CD4-positive, alpha-beta T cell treated with Interleukin-4 for 1 hour (primary cell): ENCODE measurements at places on chromosomes 11 and 22.

- peak; percentile 29 for DNase-seq
These were observed 40.8 kb upstream of the ST14 start for GRCh38 chr11:130118636-130119387.

DNA sequence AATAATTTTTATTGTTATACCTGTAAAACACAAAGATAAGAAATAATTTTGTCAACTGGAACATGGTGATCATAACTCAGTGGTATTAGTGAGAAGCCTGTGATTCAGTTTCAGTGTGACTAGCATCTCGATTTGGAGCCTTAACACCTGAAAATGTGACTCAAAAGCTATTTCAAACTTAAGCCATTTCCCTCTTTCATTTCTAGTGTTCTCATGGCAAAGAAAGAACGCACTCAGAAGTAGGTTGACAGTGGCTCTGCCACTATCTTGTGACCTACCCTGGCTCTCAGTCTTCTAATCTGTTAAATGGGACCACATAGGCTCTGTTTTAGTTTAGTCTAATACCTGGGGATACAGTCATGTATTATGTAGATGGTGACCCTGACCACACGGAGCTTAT lies 62.7 kb downstream of the ISX start:
- DNase-seq: no peak

DNA sequence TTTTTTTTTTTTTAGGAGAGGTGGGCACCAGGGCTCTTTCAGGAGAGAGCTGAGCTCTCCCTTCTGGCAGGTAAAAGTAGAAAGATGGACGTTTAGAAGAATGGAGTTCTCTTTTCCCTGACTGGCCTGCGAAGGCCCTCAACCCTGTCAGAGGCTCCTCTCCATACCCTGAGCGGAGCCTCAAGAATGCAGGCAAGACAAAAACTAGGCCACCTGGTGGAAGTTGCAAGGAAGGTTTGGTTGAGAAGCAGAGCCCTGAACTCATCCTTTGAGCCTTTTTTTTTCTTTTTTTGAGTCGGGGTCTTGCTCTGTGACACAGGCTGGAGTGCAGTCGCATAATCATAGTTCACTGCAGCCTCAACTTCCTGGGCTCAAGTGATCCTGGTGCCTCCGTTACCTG lies 1.4 kb downstream of the OTOG start:
- no peak for DNase-seq

DNA sequence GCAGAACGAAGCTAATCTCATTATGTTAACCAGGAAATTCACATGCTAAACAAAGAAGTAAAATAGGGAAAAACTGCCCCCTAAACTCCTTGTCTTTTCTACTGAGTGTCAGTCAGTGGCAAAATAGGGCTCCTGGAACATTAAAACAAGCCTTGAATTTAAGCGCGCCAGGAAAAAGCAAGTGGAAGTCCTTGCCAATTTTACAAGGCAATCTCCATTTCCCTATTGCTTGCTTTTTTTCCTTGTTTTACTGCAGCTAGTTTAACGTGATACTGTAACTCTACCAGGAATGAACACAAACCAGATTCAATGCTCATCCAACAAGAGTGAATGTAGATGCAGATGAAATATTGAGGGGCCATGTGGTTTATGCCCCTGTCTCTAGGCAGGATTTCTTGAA lies 28.1 kb upstream of the KIRREL3 start:
- DNase-seq: no peak

DNA sequence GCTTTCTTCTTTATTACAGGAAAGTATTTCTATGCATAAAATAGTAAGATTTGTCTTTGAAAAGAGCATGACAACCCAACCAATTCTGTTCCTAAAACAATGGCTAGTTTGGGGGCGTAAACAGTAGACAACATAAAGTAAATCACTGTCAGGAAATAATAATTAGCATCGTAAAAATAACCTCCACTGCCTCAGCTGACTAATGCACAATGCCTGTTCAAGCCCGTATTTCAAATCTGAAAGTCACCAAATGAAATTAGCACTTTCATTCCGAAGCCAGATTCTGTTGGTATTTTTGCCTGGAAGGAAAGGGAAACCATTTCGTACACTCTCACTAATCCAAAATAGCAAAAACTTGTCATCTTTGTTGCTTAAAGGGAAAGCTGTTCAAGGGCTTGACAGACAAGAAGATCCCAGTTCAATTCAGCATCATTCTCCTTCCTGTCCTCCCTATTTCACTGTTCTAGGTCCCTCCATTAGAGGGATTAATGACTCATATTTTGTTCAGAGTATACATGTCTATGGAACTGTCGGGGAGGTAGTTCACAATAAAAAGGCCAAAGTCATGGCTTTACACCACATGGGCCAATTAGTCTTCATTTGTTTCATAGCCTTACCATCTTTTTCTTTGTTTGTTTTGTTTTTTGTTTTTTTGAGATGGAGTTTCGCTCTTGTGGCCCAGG lies 154.7 kb downstream of the CADM1 start:
- DNase-seq: no peak

- no peak for DNase-seq
These were observed 48.7 kb upstream of the ARFGAP3 start for GRCh38 chr22:42905702-42906183.

DNA sequence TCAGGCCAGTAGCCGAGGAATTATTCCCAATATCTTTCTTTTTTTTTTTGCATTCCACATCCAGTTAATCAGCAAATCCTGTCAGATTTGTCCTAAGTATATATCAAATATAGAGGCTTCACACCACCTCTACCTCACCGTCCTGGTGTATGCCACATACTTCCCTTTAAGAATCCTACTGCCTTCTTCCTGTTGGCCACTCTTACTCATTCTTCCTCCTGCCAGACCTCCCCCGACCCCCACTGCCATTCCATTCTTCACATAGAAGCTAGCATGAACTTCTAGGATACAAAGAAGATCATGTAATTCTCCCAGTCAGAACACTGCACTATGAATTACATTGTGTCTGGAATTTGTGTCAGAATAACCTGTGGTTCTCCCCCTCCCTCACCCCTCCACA lies 89.5 kb downstream of the TRIM44 start:
- no peak for DNase-seq

- DNase-seq: no peak
These were observed 1102.6 kb downstream of the DLG2 start for GRCh38 chr11:84524422-84525051.

DNA sequence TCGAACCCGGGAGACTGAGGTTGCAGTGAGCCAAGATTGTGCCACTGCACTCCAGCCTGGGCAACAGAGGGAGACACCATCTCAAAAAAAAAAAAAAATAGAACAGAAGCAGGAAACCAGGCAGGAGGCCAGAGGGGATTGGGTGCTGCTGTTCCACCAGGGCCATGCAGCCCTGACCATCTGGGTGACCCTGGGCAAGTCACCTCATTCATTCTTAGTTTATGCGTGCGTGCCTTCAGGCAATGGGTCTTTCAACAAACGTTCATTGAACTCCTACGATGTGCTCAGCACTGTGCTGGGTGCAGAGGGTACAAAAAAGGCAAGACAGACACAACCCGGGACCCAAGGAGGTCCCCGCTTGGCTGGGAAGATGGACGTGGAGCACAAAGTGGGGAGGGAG lies 18.3 kb downstream of the RPL3 start:
- no peak for DNase-seq

DNA sequence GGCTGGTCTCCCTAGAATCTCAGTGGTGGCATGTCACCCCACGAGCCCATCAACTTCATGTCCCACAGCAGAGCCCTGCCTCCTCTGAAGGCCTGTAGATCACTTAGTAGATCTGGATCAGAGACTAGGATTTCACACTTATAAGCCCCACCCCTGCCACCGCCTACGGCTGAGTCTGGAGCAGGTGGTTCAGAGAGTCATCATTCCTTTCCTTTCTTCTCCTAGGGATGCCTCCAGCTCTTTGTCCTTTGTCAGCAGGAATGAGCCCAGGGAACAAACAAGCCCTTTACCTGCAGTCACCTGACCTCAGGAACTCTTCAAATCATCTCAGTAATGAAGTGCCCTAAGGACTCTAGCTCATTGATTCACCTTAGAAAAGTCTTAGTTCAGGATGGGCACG lies 37.8 kb downstream of the SCGB1A1 start:
- no peak for DNase-seq

GRCh38 chr11:15490535-15490934 lies 375.8 kb downstream of the INSC start:
- no peak for DNase-seq

DNA sequence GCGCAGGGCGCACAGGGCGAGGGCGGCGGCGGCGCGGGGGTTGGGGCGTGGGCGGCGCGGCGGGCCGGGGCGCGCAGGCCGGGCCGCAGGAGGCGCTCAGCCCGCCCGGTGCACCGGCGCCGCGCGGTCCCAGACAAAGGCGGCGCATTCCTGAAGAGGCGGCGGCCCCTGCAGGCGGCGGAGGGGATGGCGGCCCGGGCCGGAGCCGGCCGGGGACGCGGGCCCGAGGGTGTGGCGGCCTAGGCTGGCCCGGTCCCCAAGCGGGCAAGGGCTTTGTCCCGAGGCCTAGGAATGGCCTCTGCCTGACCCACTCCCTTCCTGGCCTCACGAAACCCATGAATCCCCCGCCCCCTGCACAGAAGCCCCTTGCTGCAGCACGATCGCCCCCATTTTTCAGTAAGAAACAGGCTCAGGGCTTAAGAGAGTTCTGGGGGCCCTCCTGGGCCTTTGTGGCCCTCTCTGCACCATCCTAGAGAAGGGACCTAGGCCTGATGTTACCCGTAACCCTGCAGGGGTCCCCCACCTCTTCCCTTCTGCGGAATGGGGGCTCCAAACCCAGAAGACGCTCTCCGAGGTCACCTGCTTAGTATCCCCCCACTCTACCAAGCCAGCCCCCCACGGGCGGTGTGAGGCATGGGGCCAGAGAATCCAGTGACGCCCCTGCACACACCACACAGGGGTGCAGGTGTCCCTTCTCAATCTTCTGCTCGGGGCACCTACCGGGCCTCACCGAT lies at the start of gene RTN4R:
RTN4R (minus strand) TSS at position 40 of the 734 bp plus-strand sequence. CDS start 226 bp downstream, outside the sequence.
- peak; percentile 58 for DNase-seq

DNA sequence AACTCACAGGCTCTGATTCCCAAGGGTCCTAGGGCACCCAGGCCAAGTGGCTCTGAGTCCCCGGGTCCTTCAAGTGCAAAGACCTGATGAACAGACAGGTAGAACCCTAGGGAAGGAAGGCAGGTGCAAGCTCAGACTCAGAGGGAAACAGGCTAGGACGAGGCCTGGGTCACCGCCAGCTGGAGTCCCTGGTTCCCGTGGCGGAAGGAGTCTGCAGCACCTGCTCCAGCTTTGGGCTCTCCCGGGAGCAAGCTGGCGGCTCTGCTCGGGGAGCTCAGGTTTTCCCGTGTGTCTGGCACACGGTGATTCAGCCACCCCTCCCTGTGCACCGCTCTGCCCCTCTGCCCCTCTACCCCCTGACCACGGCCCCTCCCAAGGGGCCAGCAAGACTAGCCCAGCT lies 59.8 kb downstream of the WNT7B start:
- DNase-seq: no peak

DNA sequence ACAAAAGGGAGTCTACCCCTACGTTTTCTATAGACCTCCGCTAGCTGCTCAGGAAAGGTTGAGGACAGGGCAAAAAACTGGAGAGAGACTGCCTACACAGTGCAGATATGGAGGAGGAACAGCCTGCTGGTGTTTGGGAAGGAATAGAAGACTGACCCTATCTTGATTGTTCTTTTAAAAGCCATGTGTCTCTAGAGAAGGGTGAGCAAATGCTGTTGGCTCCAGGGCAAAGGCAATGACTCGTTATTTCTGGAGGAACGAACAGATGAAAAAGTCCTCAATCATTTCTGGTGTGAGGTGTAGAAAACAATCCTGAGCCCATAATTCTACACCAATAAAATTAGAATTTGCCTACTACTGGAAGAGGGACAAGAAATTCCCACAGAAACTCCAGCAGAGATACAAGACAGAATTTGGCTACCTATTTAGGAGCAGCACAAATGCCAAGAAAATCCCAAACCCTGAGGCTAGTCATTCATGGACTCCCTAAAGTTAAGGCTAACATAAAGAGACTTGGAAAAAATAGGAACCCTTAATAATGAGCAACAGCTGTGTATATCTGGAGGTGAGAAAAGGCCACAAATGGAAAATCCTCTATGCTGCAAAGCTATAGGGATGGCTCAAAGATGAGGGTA lies 1206.3 kb upstream of the CNTN5 start:
- DNase-seq: no peak
